NCI-H774 (cell line): ENCODE measurements at places on chromosomes 4 and X.
A peak's percentile ranks its signal among the peaks of the same experiment; 100 is the strongest.

GRCh38 chr4:166501941-166502382 lies 628.9 kb downstream of the TLL1 start:
- DNase-seq = no peak

DNA sequence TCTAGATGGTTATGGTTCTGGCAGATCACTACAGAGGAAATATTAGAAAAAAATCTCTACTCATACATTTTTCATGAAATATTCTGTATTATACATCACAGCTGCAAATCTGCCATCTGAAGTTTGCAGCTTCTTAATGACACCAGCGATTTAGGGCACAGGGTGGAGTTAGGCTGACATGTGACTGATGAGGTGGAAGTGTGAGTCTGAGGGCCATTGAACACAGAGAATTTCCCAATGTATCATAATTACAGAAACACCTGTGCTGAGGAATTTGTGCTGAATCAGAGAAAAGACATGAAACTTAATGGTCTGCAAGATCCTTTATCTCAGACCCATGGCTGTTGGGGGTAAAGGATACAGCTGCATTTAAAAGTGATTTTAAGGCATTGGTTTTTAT lies 2025.6 kb upstream of the AGA start:
- DNase-seq = no peak

- no peak for DNase-seq
Measured at GRCh38 chr4:109629775-109630174, 69.7 kb downstream of the MCUB start.

GRCh38 chr4:149716728-149717127 lies 98.9 kb downstream of the IQCM start:
- no peak for DNase-seq

- no peak for DNase-seq
Measured at GRCh38 chrX:113390531-113390930, 549.9 kb upstream of the AMOT start.

GRCh38 chr4:4572821-4573220 lies 31.0 kb upstream of the STX18 start:
- DNase-seq = no peak

- no peak for DNase-seq
Measured at GRCh38 chrX:106946464-106946863, 26.3 kb downstream of the CLDN2 start.

GRCh38 chr4:188412499-188412898 lies 273.3 kb downstream of the TRIML1 start:
- no peak for DNase-seq

DNA sequence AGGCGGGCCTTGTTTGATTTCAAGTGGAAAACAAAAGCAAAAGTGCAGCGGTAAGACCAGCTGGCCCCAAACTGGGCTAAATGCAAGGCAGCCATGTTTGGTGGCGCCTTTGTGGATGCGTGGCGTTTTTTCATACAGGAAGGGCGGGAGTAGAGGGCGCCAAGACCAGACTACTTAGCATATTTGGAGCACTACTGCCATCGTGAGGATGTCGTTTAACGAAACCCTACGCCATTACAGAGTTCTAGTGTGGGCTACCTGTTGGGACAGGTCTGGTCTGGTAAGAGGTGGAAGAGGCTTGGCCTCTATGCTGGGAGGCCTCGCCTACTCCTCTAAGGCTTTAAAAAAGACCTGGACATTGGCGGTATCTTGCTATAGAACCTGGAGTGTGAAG lies 230.7 kb upstream of the STK26 start:
- DNase-seq = peak; percentile 95

- no peak for DNase-seq
Measured at GRCh38 chr4:113106108-113106507, 56.7 kb downstream of the ANK2 start.

- DNase-seq = peak; percentile 37
Measured at GRCh38 chrX:45756557-45756956, 555.9 kb upstream of the DIPK2B start.

- DNase-seq = no peak
Measured at GRCh38 chr4:2485956-2486355, 17.1 kb downstream of the RNF4 start.

GRCh38 chr4:30553706-30554105 lies 166.5 kb upstream of the PCDH7 start:
- DNase-seq = no peak

GRCh38 chr4:39032218-39033085 lies at the start of gene TMEM156:
TSS of gene TMEM156 (minus strand) at chr4:39032409. CDS start at chr4:39032313, 96 bp downstream.
- DNase-seq = no peak

DNA sequence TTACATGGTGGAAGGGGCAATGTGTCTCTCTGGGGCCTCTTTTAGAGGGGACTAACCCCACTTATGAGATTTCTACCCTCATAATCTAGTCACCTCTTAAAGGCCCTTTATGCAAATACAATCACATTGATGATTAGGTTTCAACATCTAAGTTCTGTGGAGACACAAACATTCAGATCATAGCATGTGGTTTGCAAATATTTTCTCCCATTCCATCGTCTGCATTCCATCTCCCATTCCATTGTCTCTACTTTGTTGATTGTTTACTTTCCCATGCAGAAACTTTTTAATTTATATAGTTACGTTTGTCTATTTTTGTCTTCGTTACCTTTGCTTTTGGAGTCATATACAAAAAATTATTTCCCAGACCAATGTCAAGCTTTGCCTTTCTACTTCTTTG lies 927.5 kb upstream of the INTU start:
- DNase-seq = no peak

- no peak for DNase-seq
Measured at GRCh38 chr4:186400676-186401075, 134.7 kb downstream of the F11 start.

DNA sequence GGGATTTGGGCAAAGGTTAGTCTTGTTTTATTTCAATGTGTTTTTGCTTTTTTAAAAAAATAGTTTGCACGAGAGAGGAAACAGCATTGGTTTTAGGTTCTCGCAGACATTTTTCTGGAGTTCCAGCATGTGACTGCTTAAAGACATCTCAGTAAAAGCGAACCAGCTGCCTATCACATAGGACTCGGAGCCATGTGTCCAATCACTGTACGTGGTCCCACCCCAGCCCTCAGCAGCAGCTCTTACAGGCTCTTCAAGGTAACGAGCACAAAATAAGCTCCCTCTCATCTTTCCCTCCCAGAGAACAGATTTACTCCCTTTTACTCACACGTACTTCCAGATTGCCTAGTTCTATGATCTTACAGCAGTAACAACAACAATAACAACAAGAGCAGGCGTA lies 68.7 kb downstream of the MCF2 start:
- no peak for DNase-seq

GRCh38 chr4:110622841-110623717 lies at the start of gene PITX2:
TSS of gene PITX2 (minus strand) at chr4:110623077. CDS start at chr4:110622460, 617 bp downstream.
- DNase-seq = no peak

- no peak for DNase-seq
Measured at GRCh38 chr4:183807420-183808096, 97.5 kb upstream of the STOX2 start.

DNA sequence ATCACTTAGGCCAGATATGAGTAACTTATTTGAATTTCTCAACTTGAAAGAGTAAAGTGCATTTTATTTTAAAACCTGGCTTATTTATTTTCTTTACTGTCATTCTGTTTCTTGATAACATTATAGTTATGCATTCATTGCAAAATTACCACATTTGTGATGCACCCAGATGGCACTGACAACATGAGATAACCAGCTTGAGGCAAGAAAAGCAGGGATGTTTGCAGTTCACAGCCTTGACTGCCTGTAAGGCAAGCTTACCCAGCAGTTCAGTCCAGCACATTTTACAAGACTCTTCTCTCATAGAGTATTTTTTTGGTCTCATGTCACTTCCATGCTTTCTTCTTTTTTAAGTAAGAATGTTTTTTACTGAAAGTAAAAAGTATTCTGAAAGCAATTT lies 25.3 kb upstream of the EPGN start:
- DNase-seq = no peak

GRCh38 chr4:15805583-15806517 lies 27.7 kb downstream of the CD38 start:
- DNase-seq = peak; percentile 50

- no peak for DNase-seq
Measured at GRCh38 chrX:20712811-20713210, 446.1 kb upstream of the RPS6KA3 start.

DNA sequence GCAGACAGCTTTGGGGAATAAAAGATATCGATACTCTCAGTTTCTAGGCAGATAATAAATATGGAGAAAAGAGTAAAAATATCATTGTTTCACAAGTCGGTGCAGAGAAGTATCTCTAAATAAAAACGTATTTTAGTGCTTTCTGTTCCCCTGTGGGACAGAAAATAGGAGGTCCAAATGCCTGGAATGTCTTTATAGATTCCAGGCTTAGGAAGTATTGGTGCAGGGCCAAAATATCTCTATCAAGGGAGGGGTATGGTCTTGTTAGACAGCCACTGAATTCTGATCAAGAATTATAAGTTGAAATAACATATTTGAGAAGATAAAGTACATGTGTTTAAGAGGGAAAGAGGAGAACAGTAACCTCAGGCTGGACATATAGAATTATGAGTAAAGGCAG lies 596.4 kb downstream of the PCDH18 start:
- no peak for DNase-seq

DNA sequence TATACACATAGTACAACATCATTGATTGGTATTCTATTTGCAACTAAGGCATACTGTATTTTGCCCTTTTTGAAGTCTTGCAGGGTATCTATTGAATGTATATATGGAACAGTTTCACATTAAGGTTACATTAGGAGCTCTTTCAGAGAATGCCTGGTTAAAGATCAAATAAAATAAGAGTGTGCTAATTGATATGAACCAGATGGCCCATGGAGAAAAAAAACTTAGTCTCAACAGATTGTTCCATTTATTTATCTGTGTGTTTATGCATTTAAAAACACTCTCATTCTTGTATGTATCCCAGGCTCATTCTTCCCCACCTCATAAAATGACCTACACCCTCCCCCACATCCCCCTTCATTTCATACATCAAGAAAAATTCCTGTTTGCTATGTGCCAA lies 35.2 kb upstream of the GRIA2 start:
- no peak for DNase-seq

GRCh38 chrX:10482708-10483107 lies 137.7 kb downstream of the MID1 start:
- no peak for DNase-seq

- DNase-seq = no peak
Measured at GRCh38 chr4:141789716-141790115, 153.3 kb downstream of the IL15 start.

DNA sequence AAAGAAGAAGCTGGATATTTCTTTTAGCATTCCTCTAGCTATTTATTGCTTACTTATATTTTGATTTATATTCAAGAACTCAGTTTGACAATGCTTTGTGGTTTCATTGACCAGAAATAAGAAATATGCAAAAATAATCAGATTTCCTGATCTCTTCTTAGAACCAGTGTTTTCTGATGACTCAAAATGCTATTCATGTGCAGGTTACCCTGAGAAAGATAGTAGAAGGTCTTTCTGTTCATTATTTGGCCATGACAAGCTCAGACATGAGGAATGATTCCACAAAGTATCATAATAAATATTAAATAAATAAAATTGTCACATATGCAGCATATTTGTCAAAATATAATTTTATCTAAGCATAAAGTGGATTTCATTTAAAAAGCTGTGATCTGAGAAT lies 24.1 kb downstream of the ADH7 start:
- no peak for DNase-seq

GRCh38 chrX:101028562-101028961 lies 23.3 kb downstream of the TRMT2B start:
- DNase-seq = no peak

DNA sequence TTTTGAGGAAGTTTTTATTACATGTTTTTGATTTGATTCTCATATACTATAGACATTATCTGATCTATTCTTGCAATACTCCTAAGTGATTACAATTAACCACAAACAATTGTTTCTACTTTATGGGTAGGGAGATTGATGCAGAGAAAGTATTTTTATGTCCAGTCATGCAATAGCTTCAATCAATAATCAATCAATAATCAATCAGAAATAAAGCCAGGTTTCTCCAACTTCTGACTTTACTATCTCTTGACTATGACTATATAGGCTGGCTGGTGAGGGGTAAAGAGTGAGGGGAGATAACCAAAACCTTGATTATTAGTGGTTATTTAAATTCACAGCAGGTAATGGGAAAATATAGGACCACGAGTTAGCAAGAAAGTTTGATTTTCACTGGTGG lies 85.9 kb downstream of the HPGD start:
- DNase-seq = no peak

DNA sequence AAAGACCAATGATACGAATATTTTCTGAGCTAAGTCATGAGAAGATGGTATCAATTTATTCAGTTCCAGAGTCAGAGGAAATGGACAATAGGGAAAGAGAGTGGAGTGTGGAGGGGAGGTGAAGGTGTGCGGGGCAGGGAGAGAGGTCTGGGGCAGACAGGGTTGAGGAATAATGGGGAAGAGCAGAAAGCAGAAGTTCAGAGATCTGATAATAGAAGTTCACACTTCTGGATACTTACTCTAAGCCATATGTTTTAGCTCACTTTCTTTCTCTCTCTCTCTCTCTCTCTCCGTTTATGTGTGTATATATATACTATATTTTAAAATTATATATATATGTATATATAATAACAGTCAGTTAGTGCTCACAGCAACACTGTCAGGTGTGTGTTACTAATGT lies 40.4 kb downstream of the FOXR2 start:
- DNase-seq = no peak
